Stimulated activated CD4-positive, alpha-beta T cell treated with anti-CD3 and anti-CD28 coated beads, Interleukin-1b, Interleukin-23, amount 100 ng/mL, for 1 hour (primary cell): ENCODE measurements at places on chromosomes 2 and 18.

DNA sequence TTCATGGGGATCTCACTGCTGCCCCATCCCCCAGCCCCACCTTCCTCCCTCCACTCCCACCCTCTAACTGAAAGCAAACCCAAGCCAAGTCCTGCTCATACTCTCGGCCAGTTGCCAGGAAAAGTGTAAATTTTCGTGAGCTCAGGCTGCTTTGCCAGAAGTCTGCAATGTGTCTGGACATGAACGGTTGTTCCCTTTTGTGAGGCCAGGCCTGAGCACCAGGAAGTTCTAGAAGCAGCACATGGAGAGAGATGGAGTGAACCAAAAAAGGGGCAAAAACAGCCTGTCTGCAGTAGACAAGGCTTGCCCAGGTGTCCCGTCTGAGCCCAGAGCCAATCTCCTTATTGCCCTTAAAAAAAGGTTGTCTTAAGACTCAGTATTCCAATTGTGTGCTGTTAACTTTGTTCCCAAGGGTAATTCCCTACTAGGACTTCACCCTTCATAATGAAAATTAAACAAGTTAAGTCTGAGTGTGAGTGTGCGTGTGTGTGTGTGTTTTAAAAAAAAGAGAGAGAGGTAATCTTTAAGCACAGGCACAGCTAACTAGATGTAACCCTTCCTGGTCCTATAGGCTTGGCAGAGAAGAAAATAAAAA lies 247.1 kb downstream of the BCL11A start:
- no peak for DNase-seq

DNA sequence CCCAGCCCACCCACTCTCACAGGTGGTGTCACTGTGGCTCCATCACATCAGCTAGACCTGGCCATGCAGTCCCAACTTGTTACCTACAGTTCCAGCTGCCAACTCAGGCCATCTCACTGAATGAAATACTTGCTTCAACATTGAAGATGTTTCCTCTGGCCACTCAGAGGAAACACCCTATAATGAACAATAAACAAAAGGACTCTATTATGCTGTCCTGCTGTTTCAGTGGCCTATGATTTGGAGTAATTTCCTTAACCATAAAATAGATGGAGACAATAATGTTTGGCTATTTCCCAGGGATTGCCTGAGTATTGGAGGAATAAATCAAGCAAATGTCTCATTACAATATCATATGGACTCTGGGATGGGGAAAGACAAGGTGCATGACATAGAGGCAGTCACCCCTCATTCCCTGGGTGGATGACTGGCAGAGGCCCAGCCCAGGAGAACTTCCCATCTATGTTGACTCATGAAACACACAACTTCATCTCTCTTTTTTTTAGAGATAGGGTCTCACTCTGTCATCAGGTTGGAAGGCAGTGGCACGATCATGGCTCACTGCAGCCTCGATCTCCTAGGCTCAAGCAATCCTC lies 134.4 kb downstream of the TGIF1 start:
- no peak for DNase-seq

GRCh38 chr2:190126798-190127197 lies 64.3 kb upstream of the MSTN start:
- no peak for DNase-seq

DNA sequence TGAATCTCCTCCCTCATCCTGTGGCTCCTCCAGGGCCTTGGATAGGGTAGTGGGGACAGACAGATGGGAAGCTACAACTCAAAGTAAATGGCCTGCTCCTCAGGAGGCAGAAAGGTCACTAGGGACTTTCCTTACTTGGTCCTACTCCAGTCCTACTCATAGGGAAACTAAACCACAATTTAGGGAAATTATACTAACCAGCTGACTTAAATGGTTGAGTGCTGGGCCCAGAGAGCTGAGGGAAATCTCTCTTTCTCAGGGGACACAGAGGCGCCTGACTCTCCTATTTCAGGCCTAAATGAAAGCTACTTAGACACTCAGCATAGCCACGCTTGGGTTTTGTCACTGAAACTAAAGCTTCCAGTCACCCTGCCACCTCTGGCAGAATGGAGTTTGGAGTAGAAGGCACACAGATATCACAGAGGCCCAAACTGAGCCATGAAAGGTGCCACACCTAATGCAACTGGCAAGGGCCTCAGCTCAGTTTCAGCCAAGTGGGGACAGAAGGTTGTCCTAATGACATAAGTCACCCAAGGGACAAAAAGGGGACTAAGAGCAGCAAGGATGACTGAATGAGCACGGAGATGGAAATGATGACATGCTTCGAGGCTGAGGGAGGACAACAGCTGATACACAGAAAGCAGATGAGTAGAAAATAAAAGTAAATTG lies 24.0 kb downstream of the CERKL start:
- no peak for DNase-seq

DNA sequence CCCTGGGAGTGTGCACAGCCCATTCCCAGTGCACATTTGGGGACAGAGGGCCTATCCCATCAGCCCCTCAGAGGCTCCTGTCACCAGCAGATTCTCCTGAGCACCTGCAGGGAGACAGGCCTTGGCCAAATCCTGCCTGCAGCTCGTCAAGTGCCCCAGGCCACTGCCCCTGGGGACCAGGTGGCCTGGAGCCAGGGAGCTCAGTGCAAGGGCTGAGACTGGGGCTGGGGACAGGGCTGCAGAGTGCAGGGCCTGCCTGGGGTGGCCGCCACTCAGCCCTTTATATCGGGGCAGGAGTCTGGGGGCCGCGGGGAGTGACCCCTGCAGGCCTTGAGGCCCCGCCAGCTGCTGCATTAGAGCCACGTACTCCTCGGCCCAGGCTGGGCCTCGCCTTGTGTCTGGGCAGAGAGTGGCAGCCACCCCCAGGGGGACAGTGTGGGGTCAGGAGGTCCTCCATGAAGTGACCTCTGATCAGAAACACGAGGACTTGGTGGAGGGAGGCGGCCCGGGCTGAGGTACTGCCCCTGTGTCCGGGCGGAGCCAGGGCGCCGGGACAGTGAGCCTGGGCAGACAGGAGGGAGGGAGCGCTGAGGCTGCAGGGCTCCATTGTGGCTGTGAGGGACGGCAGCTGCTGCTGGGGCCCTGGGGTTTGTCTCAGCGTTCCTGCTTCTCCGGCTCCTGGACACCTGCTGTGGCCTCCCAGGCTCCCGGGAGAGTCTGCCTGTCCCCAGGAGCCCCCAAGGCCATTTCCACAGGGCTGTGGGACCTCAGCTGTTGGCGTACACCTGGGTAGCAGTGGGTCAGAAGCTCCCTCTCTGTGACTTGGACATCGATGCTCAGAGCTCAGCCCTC lies 24.2 kb downstream of the GPC1 start:
- DNase-seq: no peak

- DNase-seq: no peak
Measured at GRCh38 chr2:42072349-42073118, 24.7 kb downstream of the PKDCC start.

DNA sequence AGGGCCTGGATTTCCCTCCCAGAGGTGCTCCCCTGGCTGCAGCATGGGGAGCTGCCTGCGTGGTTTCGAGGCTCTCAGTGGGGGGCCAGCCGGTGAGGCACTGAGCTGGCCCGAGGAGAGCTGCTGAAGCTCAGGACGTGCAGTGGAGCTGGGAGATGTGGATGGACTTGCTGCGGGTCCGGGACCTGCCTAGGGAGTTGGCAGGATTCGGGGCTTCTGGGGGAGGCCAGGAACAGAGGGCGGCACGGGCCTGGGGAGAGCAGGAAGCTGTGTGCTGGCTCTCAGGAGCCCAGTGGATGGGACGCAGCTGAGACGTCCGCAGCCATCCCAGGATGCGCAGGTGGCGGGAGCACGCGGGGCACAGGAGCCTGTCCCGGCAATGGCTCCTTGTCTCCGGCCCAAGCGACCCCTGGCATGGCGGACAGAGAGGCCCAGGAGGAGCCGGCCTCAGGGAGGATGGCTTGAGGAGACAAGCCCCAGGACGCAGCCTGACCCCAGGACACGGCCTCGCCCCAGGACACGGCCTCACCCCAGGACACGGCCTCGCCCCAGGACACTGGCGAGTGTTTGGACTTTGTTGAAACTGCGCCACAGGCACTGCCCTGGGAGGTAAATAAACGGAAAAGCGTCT lies 116.1 kb downstream of the NFATC1 start:
- no peak for DNase-seq

- DNase-seq: no peak
Measured at GRCh38 chr18:38941711-38942561, 1376.3 kb upstream of the CELF4 start.

DNA sequence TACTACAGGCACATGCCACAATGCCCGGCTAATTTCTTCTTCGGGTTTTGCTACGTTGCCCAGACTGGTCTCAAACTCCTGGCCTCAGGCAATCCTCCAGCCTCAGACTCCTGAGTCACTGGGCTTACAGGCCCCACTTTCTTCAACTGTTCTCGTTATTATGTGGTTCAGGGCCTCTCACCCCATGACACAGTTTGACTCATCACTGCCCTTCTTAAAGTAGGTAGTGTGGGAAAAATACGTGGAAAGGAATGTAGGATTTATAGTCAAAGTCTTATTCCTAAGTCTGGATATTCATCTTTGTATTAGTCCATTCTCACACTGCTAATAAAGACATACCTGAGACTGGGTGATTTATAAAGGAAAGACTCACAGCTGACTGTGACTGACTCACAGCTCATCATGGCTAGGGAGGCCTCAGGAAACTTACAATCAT lies 19.4 kb downstream of the CENPA start:
- DNase-seq: no peak

DNA sequence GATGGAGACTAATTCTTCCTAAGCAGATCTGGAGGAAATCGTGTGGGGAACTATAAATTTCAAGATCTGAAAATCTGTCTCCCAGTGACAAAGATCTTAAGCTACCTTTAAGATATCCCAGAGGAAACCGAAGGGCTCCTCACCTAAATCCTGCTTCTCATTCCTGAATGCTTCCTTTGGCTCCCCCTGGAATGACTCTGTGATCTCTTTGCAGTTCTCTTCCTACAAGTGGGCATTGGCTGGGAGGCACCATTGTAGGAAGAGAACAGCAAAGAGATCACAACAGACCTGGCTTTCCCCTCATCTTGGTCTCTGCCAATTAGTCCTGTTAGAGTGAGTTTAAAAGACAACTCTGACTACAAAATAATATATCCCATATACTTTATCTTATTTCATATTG lies 70.0 kb upstream of the KCNH7 start:
- no peak for DNase-seq

DNA sequence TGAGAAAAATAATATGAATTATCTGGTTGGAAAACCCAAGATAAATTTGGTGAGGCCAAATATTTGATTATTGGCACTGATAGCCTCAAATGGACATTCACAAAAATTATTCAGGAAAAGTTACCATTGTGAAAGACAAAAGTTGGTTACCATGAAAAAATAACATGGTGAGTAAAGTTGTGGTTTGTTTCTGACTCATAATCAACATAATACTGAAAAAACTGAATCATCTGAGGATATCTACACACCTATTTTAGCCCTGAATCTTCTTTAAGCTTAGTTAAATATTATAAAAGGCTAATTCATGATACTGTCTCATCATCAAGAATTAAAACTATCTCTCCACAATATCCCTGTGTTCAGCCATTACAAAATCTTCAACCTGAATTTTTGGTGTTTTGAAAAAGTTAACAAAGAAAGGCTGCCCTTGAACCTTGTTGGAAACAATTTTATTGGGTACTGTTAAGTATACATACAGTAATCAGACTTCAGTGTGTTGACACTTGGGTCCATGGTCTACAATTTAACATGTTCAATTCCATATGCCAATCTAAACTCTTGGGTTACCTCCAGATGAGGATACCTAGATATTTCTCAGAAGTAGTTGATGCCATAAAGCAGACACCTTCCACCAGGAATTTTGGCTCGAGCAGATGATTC lies 607.5 kb upstream of the SLC39A10 start:
- DNase-seq: no peak

DNA sequence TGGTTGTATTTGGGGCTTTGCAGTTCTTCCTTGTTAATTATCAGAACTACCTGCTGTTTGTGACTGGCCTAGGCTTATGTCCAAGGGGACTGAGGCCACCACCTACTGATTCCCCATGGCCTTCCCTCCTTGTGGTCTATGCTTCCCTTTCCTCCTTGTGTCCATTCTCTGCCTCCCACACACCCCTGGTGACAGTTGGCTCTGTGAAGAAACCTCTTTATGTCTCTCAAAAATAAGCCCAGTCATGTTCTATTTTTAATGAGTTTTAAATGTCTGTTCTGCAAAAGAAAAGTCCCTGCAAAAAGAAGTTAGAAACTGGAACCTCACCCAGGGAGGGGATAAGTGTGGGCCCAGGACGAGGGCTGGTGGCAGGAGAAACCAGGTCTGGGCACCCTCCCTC lies 105.0 kb downstream of the SMC6 start:
- no peak for DNase-seq

DNA sequence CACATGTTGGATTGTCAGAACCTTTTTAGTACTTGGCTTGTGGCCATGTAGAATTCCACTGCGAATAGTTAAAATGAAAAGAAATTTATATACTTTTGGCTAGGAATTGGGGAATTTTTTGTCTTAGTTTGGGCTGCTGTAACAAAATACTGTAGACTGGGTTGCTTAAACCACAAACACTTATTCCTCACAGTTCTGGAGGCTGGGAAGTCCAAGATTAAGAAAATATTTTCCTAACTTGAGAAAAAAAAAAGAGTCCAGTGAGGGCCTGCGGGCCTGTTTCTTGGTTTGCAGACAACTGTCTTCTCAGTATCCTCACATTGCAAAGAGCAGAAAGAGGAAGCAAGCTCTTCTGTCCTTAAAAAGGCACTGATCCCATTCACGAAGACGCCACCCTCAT lies 81.9 kb downstream of the CD226 start:
- DNase-seq: no peak

- no peak for DNase-seq
Measured at GRCh38 chr2:223954401-223954800, 2.9 kb upstream of the MRPL44 start.

GRCh38 chr2:61218817-61219170 lies 56.8 kb downstream of the C2orf74 start:
- no peak for DNase-seq

- no peak for DNase-seq
Measured at GRCh38 chr2:150165988-150166312, 321.5 kb downstream of the RND3 start.

GRCh38 chr18:67589325-67589724 lies 72.8 kb upstream of the DSEL start:
- no peak for DNase-seq

- DNase-seq: no peak
Measured at GRCh38 chr2:108629417-108629816, 89.9 kb upstream of the RANBP2 start.

GRCh38 chr2:213036836-213037235 lies 114.6 kb downstream of the IKZF2 start:
- DNase-seq: no peak

GRCh38 chr2:201402651-201403562 lies 45.8 kb upstream of the FLACC1 start:
- no peak for DNase-seq

DNA sequence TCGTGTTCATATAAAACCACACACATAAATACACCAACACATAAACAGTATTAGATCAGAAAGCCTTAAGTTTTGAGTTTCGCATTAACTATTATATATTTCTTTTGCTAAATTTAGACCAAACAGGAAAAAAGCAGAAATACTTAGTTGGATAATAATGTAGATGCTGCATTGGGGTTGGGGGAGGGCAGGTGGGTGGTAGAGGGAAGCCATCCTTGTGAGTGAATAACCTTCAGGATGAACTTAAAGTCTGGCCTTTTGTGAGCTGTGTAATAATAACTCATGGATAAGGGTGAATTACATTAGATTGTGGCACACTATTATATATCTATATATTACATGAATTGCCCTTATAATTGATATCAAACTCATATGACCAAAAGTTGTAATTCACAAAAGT lies 174.7 kb downstream of the WDR7 start:
- no peak for DNase-seq

GRCh38 chr2:173271825-173272224 lies 82.8 kb upstream of the CDCA7 start:
- DNase-seq: no peak
